ENCODE measurements at places on chromosomes 12 and 14.

DNA sequence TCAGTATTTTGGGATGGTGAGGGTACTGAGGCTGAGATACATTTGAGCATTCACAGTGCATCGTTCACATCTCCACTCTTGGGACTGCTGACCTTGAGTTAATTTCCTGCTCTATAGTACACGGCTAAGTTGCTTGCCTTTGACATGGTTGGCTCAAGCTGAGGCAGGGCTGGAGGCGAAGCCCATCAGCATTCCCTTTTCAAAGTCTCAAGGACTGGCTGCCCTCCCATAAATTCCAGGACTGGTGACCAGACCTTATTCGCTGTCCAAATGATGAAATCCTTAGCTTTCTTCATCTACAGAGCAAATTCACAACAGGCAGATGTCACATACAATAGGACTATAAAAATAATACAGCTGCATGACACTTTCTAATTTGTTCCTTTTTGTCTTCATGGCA is 85.9 kb downstream of the SSPN start:
- DNase-seq, result no peak

- no peak for DNase-seq
Observed at GRCh38 chr12:92365836-92366235, 220.2 kb upstream of the BTG1 start.

GRCh38 chr12:79873201-79873600 is 61.7 kb downstream of the PPP1R12A start:
- no peak for DNase-seq

DNA sequence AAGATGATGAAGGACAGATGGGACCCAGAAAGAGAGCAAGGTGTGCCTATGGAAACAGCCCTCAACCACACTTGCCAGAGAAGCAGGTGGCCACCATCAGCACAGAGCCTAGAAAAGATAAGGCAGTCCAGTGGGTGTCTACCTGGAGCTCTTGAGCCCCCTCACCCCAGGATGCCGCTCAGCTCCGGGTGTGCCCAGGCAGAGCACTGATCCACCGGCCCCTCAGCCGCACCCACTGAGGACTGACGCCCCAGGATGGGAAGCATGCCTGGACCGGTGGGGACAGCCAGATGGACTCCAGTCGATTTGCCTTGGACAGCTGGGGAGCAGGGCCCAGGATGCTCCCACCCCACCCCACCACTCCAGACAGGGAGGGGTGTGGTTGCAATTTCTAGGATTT is 15.1 kb upstream of the ZFP36L1 start:
- no peak for DNase-seq

DNA sequence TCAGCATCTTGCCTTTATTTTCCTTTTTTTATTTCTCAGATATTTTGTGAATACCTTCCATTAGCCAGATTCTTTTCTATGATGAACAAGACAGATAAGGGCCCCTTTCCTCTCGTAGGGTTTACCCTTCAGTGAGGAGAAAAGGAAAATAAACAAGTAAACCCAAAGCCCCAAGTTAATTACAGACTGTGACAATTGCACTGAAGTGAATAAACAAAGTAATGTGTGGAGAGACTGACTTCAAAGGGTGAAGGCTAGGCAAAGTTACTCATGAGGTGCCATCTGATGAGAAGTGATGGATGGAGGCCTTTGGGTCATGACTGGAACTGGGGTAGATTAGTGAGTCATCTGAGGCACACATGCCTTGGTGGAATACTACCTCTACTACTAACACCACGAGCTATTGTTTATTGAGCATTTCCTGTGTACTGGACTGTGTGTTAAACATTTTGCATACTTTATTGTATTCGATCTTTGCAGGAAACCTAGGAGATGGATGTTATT is 143.4 kb upstream of the PRICKLE1 start:
- DNase-seq, result no peak

DNA sequence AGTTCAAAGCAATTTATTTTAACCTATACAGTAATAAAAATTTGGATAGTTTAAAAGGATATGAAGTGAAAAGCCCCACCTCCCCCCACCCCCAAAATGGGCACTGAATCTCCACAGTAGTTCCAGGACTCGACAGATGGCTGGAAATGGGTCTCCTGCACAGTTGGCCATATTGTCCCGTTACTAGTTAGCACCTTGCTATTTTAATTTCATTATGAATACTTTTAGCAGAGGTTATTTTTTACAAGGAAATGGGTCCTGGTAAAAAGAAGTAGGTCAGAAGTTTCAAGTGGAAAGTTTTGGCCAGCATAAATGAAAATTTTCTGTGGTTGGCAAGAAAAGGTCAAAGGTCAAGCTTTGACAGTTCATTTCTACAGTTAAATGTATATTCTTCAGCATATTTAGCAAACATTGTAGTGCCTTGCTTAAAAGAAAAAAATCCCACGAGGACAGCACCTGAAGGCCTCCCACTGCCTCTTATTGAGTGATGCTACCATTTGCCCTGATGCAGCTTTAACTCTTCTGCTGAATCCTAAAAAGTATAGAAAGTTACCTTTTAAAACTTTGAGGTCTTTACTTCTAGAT is 28.3 kb downstream of the MTHFD1 start:
- DNase-seq, result no peak

DNA sequence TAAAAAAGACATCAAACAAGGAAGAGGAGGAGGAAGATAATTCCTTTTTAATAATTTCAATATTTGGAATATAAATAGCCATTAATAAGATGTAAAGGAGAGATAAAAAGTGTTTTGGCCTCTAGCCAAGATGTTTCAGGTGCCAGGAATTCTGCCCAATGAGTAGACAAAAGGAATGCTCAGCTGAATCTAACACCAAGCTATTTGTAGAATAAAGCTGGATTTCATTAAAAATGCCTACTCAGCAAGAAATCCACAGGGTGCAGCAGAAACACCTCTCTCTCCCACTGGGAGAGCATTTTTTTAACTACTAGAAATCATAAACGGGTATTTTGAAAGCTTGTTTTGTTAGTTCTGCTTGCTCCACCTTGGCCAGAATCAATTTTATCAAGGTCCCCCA is 4.1 kb upstream of the STAB2 start:
- no peak for DNase-seq

DNA sequence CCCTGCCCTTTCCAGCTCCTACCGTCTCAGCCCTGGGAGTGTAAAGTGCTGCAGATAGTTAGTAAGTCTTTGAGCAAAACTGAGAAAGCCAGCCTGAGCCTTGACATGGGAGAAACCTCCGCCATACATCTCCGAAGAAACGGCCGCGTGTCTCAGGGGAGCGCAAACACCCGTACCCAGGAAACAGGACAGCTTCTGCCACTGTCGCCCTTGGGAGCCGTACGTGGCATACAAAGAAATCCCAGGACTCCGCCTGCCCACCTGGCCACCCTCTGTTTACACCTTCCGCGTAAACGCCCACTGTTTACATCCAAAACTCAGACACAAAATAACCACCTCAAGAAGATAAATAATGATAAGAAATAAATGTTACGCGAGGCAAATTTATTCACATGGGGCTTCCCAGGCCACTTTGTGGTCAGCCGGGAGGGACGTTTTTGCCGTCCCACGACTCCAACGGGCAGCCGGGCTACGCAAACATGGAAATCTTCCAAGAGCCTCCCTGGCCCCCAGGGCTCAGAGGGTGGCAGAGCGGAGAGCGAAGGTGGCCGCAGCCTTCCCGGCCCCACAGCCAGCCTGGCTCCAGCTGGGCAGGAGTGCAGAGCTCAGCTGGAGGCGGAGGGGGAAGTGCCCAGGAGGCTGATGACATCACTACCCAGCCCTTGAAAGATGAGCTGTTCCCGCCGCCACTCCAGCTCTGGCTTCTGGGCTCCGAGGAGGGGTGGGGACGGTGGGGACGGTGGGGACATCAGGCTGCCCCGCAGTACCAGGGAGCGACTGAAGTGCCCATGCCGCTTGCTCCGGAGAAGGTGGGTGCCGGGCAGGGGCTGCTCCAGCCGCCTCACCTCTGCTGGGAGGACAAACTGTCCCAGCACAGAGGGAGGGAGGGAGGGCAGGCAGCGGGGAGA is at the start of gene BDKRB2:
BDKRB2 (plus strand) TSS at position 689 of the 908 bp plus-strand sequence. CDS start 32,269 bp downstream, outside the sequence.
- peak; percentile 51 for DNase-seq

GRCh38 chr14:66629499-66629898 is 121.6 kb downstream of the GPHN start:
- no peak for DNase-seq

- DNase-seq, result peak; percentile 22
Observed at GRCh38 chr12:12562016-12562483, 613 bp downstream of the DUSP16 start.

- peak; percentile 55 for DNase-seq
Observed at GRCh38 chr12:3365463-3366411, 125.3 kb upstream of the PRMT8 start.

DNA sequence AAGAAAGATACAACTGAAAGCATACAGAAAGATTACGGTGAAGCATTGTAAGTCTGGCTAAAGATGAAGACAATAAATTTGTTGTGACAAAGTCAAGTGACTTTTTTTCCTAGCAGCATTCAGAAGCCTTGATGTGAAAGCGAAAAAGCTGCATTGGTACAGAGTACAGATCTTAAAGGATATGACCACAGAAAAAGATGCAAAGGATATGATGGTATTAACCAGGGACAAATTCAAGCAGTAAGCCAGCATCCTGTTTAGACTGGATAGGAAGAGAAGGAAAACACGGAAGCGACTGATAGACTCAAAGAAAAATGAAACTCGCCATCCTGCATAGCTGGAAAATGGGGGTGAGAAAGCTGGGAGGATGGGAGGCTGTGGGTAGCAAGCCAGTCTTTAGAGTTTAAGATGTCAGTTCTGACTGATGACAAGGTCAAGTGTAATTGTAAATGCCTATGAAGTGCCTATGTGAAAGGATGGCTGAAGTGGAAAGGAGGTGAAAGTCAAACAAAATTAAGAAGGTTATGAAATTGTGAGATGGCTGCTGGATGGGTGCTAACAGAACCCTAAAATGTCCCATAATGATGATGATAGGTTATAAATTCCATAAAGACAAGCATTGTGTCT is 92.4 kb downstream of the PHLDA1 start:
- DNase-seq, result no peak

- DNase-seq, result no peak
Observed at GRCh38 chr12:92696216-92696615, 6.6 kb upstream of the PLEKHG7 start.

- DNase-seq, result no peak
Observed at GRCh38 chr14:59186306-59186705, 2.2 kb upstream of the DAAM1 start.

DNA sequence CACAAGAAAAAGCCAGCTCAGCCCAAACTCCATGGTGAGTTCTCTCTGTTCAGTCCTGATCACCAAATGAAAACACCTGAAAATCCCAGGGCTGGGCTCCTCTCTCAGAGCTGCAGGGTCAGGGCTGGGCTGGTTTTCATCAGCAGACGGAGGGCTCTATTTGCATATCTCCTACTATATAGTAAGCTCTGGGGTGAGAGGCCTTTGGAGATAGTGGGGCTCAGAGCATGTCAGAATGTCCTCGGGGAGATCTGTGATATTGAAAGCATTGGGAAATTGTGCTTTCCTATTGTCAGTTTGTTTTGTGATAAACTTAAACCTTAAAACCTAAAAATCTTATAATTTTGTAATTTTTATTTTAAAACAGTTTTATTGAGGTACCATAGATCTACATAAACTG is 742.6 kb downstream of the TMEM121 start:
- no peak for DNase-seq

DNA sequence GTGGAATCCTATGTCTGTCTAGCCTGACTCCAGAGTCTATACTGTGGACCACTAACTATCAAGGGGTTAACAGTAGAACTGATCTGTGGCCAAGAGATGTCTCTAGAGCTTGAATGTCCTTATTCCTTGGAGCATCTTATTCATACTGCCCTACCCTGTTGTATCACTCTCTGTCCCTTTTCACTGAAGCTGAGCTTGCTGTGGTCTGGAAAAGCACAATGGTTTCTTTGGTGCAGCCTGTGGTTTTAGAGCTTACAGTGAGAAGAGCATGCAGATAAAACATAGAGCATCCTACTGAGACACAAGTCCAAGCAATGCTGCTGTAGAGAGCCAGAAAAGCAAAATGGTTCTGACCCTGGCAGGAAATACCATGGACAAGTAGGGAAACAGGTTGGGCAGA is 367.0 kb upstream of the ATP2B1 start:
- no peak for DNase-seq
